Activated CD8-positive, alpha-beta T cell treated with anti-CD3 and anti-CD28 coated beads, Interleukin-2, amount 10 ng/mL, durations not matched to agents 7 days and 5 days (primary cell): ENCODE measurements at places on chromosomes 13 and 19.

DNA sequence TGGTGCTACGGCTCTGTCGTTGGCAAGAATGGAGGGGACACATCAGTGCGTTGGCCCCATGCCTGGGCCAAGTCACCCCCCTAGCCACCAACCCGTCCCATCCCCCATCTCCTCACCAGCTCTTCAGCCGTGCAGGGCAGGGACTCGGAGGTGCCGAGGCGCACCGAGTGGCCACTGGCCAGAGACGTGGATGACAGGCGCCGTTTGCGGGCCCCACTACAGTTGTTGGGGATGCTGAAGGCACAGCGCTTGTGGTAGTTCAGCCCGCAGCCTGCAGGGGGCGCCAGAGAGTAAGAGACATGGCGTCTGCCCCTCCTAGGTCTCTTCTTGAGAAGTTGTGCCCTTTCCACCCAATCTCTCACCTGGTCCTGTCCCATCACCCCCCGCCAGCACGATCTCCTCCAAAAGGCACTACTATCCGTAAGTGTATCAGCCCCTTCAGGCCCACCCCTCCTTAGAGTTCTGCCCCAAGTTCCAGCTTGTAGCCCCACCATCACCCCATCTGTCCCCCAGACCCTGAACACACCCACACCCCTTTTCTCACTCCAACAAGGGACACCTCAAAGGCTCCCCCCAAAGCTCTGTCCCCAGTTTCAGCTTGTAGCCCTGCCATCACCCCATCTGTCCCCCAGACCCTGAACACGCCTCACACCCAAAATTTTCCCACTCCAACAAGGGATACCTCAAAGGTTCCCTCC lies 12.4 kb downstream of the PRKD2 start:
- peak; percentile 91 for DNase-seq

DNA sequence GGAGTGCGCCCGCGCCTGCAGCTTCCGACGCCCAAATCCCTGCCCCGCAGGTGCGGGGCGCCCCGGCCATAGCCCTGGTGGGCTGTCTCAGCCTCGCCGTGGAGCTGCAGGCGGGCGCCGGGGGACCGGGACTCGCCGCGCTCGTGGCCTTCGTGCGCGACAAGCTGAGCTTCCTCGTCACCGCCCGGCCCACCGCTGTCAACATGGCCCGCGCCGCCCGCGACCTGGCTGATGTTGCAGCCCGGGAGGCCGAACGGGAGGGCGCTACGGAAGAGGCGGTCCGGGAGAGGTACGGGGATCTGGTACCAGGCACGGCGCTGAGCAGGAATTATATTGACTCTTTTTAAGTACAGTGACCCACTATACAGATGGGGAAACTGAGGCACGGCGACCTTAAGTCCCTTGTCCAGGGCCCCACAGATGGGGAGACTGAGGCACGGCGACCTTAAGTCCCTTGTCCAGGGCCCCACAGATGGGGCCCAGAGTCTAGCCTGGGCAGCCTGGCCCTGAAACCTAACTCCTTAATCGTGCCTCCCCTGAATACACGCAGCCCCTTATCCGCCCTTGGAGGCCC lies 586 bp downstream of the MRI1 start:
- DNase-seq = peak; percentile 57

DNA sequence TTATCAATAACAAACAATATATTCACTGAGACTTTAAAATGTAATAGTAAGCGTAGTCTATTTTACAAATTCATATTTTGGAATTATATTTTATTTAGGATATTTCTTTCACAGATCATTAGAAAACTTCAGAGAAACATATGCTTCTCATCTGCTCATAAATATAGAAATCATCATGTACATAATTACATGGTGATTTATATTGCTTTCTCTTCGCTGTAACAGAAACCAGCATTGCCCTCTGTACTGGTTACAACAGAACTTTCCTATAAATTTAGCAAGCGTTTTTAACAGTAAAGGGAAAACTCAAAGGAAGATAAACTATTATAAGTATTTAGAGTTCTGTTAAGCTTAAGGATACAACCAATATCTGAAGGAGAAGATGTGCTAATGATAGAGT lies 672.8 kb downstream of the PCDH9 start:
- no peak for DNase-seq

DNA sequence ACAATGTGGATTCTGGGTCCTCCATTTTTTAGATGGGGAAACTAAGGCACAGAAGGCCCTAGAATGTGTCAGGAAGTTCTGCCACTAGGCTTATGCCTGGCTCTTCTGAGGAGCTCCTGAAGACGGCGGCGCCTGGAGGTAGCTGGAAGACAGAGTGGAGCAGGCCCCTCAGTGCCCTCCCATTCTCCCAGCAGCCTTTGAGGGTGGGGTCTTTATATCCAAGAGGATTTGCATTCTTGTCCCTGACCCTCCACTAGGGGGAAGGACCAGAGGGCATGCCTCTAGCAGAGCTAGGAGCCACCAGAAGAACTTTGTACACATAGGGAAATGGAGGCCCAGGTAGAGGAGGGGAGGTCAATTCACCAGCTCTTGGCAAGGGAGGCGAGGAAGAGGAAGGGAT lies 9.4 kb downstream of the CELF5 start:
- no peak for DNase-seq

DNA sequence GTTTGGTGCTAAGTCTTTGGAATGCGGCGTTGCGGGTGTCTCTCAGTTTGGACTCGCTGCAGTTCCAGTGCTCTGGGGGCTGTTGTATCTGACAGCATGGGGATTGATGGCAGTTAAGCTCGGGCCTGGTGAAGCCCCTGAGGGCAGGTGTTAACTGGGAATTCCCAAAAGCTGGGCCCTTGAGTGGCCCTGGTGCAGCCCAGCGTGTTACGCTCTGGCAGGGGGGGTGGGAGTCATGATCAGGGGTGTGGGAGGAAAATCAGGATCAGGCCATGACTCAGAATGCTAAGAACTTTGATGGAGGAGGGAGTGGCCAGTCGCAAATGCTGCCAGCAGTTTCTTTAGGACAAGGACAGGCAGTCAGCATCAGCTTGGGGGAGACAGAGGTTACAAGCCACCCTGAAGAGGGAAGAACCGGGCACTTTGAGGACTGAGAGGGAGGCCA lies 19.6 kb downstream of the AP2A1 start:
- no peak for DNase-seq

GRCh38 chr13:33341861-33342452 lies 56.4 kb upstream of the STARD13 start:
- no peak for DNase-seq

GRCh38 chr19:44657211-44657921 lies 13.7 kb downstream of the PVR start:
- DNase-seq = peak; percentile 76

- DNase-seq = no peak
Measured at GRCh38 chr19:4035582-4035981, 28.0 kb downstream of the PIAS4 start.

- peak; percentile 30 for DNase-seq
Measured at GRCh38 chr19:29845574-29846176, 33.9 kb downstream of the CCNE1 start.

- no peak for DNase-seq
Measured at GRCh38 chr13:31495336-31495735, 244.0 kb upstream of the RXFP2 start.

- no peak for DNase-seq
Measured at GRCh38 chr13:51564252-51564651, 20.0 kb upstream of the WDFY2 start.

DNA sequence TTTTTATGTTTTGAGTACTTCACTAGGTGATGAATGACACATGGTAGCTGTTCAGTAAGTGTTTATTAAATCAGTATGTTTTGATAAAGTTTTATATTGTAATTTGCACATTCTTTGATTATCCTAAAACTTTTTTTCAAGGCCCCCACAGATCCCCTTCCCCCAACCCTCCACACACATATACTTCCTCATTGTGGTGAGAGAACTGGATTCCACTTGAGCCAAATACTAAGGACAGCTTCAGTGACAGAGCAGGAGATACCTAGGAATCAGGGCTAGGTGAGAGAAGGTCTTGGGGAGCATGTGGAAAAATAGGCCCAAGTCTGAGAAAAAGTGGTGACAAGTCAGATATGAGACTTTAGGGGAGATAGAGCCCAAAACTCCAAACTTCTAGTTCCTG lies 174.6 kb downstream of the TDRD3 start:
- no peak for DNase-seq

GRCh38 chr19:4181053-4181508 lies 1.3 kb downstream of the SIRT6 start:
- peak; percentile 40 for DNase-seq

DNA sequence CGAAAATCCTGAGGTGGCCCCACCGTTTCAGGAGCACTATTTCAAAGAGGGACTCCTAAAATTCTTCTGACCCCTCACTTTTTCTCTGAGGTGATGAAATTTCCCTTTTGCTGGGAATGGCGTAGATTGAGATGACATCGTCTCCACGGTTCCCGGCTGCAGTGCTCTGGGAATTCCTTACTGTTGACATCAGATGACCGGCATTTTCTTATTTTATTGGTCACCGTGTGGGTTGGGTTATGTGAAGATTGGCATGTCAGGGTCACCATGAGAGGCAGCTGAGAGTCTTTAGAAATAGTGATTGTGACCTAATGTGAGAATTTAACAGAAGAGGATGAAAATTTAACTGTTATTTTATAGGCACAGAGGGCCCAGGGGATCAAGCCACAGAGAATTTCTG lies 356.7 kb downstream of the FGF9 start:
- no peak for DNase-seq

DNA sequence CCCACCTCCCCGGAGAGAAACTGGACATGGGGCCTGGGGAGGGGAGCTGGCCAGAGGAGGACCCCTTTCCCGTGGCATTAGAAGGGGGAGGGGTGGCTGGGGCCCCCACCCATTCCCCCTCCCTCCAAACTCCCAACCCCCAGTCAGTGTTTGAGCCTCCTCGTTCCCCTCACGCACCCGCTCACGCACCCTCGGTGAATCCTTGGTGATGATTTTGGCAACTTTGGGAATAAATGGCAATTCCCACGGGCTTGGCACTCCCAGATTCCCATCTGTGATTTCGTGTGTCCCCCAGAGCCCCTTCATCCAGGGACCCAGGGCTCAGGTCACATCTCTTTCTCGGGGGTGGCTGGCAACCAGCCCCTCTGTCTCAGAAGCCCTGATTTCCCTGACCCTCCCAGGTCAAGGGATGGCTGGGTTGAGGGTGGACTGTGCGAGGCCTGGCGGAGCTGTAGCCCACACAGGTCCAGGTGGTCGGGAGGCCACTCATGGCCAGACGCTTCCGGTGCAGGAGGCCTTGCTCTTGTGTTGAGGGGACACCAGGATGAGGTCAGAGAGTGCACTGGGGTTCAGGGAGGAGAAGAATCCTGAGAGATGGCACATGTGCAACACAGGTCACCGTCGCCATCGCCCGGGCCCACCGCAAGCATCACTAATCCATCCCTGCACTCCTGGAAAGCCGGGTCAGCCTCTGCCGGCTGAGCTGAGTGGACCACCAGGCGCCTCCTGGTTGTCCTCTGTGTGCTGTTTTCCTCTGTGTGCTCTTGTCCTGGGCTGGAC lies 20.7 kb downstream of the EPN1 start:
- DNase-seq = no peak

GRCh38 chr13:60369242-60369641 lies 27.8 kb upstream of the TDRD3 start:
- DNase-seq = no peak

GRCh38 chr13:99959540-99960230 lies 11.9 kb downstream of the ZIC5 start:
- no peak for DNase-seq

DNA sequence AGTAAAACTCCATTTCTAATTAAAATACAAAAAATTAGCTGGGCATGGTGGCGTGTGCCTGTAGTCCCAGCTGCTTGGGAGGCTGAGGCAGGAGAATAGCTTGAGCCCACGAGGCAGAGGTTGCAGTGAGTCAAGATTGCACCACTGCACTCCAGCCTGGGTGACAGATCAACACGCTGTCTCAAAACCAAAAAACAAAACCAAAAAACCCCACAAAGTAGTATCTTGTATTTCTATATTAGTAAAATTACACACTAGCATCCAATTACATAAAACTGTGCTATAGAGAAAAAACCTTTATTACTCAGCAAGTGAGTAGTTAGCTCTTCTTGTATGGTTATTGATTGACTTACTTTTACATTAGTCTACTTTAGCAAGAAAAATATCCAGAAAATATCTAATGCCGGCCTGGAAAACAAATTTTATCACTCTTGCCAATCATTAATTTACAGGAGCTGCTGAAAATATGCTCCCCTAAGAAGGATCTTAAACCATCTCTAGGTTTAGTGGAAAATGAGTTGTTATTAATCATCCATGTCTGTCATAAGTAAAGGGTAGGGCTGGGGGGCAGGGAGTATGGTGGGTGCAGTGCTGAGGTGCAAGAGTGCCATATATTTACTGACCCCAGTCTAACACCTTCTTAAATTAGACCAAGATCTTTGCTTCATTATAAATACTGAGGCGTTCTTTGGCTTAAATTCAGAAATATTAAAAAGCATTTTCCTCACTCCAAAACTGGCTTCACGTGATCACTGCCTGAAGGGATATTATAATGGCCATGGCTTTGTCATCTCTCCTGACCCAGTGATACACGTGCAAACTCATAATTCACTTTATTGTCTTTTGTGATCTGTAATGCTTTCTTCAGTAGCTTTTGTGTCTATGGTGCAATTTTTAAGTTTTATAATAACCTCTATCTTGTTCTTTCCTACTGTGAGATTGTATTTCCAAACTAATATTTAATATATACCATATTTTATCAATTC lies 44.1 kb downstream of the UBL3 start:
- no peak for DNase-seq

DNA sequence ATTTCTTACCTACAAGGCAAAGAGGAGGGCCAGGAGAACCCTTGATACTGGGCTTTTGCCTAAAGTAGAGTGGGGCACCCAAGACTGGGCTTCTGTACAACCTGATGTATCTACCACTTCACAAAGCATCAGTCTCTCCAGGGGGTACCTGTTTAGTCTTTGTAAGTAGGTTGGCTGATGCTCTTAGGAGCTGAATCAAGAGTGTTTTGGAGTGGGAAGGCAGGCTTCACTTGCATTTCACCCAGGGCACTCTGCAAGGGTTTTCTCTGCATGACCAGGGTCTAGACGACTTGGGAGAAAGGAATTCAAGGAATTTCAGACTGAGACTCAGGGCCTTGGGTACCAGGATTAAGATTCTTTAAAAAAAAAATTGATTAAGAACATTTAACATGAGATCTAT lies 361.5 kb downstream of the RFC3 start:
- DNase-seq = no peak

GRCh38 chr13:60379837-60380565 lies 17.0 kb upstream of the TDRD3 start:
- no peak for DNase-seq

DNA sequence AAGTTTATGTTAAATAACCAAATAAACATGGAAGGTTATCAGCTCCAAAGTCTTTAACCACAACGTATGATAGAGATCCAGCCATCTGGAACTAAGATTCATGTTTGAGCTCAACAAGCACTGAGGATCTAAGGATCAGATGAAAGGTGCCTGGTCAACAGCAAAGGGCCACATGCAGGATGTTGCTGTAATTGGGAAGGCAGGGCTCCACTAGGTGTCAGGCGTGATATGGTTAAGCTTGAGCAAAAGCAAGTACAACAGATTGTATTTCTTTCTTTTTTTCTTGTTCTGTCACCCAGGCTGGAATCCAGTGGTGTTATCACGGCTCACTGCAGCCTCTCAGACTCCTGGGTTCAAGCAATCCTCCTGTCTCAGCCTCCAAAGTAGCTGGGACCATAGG lies 12.0 kb downstream of the EBPL start:
- DNase-seq = peak; percentile 33
